ENCODE measurements at places on chromosomes 4 and X. TPM values are rescaled to one million over a fixed set of nuclear protein-coding genes. Genes with fewer than 3 reads are reported as not detected.

L1CAM gene
- 21.2 TPM for total RNA-seq

PAQR3 gene
- total RNA-seq = 7.9 TPM

AADAT gene
- total RNA-seq = 9.1 TPM

PRICKLE3 gene
- total RNA-seq = 22.4 TPM

RHOXF2 gene
- not detected for total RNA-seq

FHIP1A gene
- total RNA-seq = 0.22 TPM

GSX2 gene
- not detected for total RNA-seq

PRSS12 gene
- total RNA-seq = 0.41 TPM

DDX3X gene
- total RNA-seq = 239 TPM

FAM133A gene
- 0.69 TPM for total RNA-seq

PABPC1L2A gene
- not detected for total RNA-seq

ZFP92 gene
- total RNA-seq = 0.39 TPM

MMAA gene
- 1.9 TPM for total RNA-seq

RBM3 gene
- 326 TPM for total RNA-seq

TLR6 gene
- 5.0 TPM for total RNA-seq

ANKRD50 gene
- 5.4 TPM for total RNA-seq

ART3 gene
- total RNA-seq = not detected

EXOC1L gene
- not detected for total RNA-seq

RIBC1 gene
- 0.74 TPM for total RNA-seq

ARHGAP6 gene
- not detected for total RNA-seq

SPIN4 gene
- total RNA-seq = 6.3 TPM

CT83 gene
- not detected for total RNA-seq

TMEM35A gene
- total RNA-seq = not detected

TASL gene
- not detected for total RNA-seq

PLXNA3 gene
- 10.7 TPM for total RNA-seq

TENM3 gene
- total RNA-seq = 1.3 TPM

PRR32 gene
- total RNA-seq = not detected

LGI2 gene
- total RNA-seq = 0.43 TPM

HTN3 gene
- total RNA-seq = not detected

IBSP gene
- not detected for total RNA-seq

ADGRG2 gene
- total RNA-seq = 6.0 TPM

APELA gene
- total RNA-seq = not detected

NSUN7 gene
- 0.27 TPM for total RNA-seq

GASK1B gene
- 0.63 TPM for total RNA-seq

PFKFB1 gene
- total RNA-seq = not detected

BMX gene
- not detected for total RNA-seq

PHOX2B gene
- not detected for total RNA-seq

ETFDH gene
- total RNA-seq = 6.2 TPM

TBC1D14 gene
- total RNA-seq = 34.9 TPM

Measured in A549 treated with DMSO at 1 μM for 4 hours (cell line).